ENCODE measurements at places on chromosomes 13 and 19.

- no peak for DNase-seq
- no peak overlapping the region for H3K27ac ChIP-seq
- no peak overlapping the region for H3K4me3 ChIP-seq
- H3K27me3 ChIP-seq, result no peaks in the 10 kb centered on the region
- H3K4me1 ChIP-seq, result peaks cover 34% of the 10 kb centered on the region
- H3K36me3 ChIP-seq, result no peaks in the 10 kb centered on the region
Measured at GRCh38 chr13:50451609-50452008, 391.9 kb downstream of the DLEU7 start.

DNA sequence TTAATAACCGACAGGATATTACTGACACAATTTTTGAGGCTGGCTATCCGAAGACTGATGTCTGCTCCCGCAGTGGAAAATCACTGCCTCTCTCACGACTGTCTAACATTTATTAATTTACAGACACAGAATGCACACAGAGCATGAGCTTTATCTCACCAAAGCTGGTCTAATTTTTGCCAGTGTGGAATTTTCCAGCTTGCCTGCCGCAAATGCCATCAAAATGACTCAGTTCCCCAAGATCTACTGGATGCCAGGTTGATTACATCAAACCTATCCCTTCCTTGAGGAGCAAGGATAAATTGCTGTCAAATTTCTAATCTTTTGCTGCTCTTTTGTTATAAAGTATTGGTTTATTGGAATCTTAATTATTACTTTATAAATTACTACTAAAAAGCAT is 1775.1 kb upstream of the PCDH20 start:
- no peak overlapping the region for H3K4me3 ChIP-seq
- no peak for DNase-seq
- H3K27ac ChIP-seq, result no peak overlapping the region
- H3K4me1 ChIP-seq, result no peaks in the 10 kb centered on the region
- H3K36me3 ChIP-seq, result no peaks in the 10 kb centered on the region

GRCh38 chr19:43739439-43740235 is 15.1 kb downstream of the SMG9 start:
- no peaks in the 10 kb centered on the region for H3K27me3 ChIP-seq
- no peak overlapping the region for H3K4me3 ChIP-seq
- H3K27ac ChIP-seq, result no peak overlapping the region
- H3K36me3 ChIP-seq, result peaks cover 59% of the 10 kb centered on the region
- H3K4me1 ChIP-seq, result no peaks in the 10 kb centered on the region

DNA sequence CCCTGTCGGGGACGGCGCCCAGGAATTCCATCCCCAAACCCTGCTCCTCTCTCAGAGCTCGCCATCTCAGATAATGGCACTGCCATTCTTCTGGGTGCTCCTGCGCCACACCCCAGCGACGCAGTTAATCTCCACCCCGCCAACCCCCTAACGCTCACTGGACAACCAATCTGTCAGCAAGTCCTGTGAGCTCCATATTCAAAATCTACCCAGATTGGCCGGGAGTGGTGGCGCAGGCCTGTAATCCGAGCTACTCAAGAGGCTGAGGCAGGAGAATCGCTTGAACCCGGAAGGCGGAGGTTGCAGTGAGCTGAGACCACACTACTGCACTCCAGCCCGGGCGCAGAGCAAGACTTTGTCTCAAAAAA is 18.6 kb downstream of the FCGBP start:
- no peak overlapping the region for H3K27ac ChIP-seq
- no peak for DNase-seq
- H3K4me1 ChIP-seq, result no peaks in the 10 kb centered on the region
- no peaks in the 10 kb centered on the region for H3K27me3 ChIP-seq
- H3K36me3 ChIP-seq, result no peaks in the 10 kb centered on the region
- no peak overlapping the region for H3K4me3 ChIP-seq

- H3K36me3 ChIP-seq, result no peaks in the 10 kb centered on the region
- H3K27ac ChIP-seq, result no peak overlapping the region
- DNase-seq, result no peak
- H3K4me1 ChIP-seq, result no peaks in the 10 kb centered on the region
Measured at GRCh38 chr13:105050686-105051085, 1484.8 kb downstream of the EFNB2 start.

- H3K4me3 ChIP-seq, result no peak overlapping the region
- H3K27me3 ChIP-seq, result no peaks in the 10 kb centered on the region
- no peaks in the 10 kb centered on the region for H3K4me1 ChIP-seq
- DNase-seq, result no peak
- no peak overlapping the region for H3K27ac ChIP-seq
- no peaks in the 10 kb centered on the region for H3K36me3 ChIP-seq
Measured at GRCh38 chr13:92553470-92554114, 673.0 kb upstream of the GPC6 start.

DNA sequence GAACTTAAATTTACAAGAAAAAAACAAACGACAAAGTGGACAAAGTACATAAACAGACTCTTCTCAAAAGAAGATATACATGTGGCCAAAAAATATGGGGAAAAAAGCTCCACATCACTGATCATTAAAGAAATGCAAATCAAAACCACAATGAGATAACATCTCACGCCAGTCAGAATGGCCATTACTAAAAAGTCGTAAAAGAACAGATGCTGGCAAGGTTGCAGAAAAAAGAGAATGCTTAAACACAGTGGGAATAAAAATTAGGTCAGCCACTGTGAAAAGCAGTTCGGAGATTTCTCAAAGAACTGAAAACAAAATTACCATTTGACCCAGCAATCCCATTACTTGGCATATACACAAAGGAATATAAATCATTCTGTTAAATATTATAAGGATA is 132.7 kb downstream of the UGGT2 start:
- H3K27ac ChIP-seq, result no peak overlapping the region
- no peak for DNase-seq

DNA sequence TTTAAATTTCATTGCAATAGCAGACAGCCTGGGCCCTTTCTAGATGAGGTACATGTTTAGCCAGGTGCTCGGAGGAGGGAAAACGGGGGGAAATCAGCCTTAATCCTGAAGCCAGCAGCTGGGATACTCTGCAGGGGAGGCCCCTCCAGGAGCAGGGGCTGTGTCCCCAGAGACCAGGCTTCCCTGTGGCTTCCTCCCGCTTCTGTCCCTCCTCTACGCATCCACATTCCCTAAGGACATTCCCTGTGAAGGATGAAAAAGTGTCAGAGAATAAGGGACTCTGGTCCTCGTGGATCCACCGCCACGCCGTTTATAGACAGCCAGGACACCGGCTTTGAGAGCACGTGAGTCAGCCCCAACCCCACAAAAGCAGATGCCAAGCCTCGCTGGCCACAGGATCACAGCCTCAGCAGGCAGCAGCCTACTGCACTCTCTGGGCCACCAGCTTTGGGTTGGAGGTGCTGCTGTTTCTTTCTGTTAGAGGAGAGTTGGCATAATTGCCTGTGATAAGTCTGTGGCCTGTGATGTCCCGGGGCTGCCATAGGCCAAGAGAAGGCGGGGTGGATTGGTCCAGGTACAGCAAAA is 36.7 kb upstream of the RANBP3 start:
- H3K4me1 ChIP-seq, result no peaks in the 10 kb centered on the region
- DNase-seq, result no peak
- no peak overlapping the region for H3K27ac ChIP-seq
- no peaks in the 10 kb centered on the region for H3K27me3 ChIP-seq
- H3K4me3 ChIP-seq, result no peak overlapping the region
- H3K36me3 ChIP-seq, result peaks cover 9% of the 10 kb centered on the region

DNA sequence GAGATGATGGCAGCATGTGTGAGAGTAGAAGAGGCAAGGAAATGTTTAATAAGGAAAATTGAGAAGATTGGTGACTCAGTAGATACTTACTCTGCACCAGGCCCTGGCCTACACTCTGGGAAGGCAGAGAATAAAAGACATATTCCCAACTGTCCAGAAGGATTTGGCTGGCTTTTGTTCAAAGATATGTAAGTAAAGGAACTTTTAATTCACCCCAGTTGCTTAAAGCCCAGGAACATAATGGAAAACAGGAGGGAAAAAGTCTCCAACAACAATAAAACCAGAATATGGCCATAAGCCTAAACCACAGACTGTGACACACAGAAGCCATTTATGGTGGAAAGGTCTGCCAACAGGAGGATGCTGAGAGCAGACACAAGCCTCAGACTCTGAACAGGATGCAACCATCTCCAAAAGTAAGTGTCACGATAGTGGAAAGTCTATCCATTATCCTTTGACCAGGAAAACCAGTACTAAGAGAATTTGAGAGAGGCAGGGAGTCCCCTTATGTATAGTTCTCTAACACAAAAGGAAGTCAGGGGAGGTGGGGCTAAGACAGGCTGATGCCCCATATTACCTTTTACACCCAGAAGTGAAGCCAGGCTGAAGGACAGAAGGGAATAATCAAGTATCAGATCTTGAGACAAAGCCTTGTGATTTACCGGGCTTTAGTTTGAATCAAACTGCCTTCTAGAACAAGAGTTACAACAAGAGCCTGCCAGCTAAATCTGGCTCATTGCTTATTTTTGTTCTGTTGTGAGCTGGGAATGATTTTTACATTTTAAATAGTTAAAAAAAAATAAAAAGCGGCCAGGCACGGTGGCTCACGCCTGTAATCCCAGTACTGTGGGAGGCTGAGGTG is 169.5 kb upstream of the STARD13 start:
- H3K36me3 ChIP-seq, result no peaks in the 10 kb centered on the region
- H3K27me3 ChIP-seq, result no peaks in the 10 kb centered on the region
- no peak for DNase-seq
- H3K4me3 ChIP-seq, result no peak overlapping the region

GRCh38 chr19:35314858-35315470 is 14.0 kb upstream of the CD22 start:
- H3K36me3 ChIP-seq, result no peaks in the 10 kb centered on the region
- H3K27me3 ChIP-seq, result no peaks in the 10 kb centered on the region
- H3K4me1 ChIP-seq, result no peaks in the 10 kb centered on the region
- H3K4me3 ChIP-seq, result no peak overlapping the region
- DNase-seq, result no peak

- H3K27me3 ChIP-seq, result no peaks in the 10 kb centered on the region
- H3K36me3 ChIP-seq, result no peaks in the 10 kb centered on the region
- H3K27ac ChIP-seq, result no peak overlapping the region
- H3K4me3 ChIP-seq, result no peak overlapping the region
- no peaks in the 10 kb centered on the region for H3K4me1 ChIP-seq
Measured at GRCh38 chr13:29996316-29996715, 145.9 kb upstream of the UBL3 start.

DNA sequence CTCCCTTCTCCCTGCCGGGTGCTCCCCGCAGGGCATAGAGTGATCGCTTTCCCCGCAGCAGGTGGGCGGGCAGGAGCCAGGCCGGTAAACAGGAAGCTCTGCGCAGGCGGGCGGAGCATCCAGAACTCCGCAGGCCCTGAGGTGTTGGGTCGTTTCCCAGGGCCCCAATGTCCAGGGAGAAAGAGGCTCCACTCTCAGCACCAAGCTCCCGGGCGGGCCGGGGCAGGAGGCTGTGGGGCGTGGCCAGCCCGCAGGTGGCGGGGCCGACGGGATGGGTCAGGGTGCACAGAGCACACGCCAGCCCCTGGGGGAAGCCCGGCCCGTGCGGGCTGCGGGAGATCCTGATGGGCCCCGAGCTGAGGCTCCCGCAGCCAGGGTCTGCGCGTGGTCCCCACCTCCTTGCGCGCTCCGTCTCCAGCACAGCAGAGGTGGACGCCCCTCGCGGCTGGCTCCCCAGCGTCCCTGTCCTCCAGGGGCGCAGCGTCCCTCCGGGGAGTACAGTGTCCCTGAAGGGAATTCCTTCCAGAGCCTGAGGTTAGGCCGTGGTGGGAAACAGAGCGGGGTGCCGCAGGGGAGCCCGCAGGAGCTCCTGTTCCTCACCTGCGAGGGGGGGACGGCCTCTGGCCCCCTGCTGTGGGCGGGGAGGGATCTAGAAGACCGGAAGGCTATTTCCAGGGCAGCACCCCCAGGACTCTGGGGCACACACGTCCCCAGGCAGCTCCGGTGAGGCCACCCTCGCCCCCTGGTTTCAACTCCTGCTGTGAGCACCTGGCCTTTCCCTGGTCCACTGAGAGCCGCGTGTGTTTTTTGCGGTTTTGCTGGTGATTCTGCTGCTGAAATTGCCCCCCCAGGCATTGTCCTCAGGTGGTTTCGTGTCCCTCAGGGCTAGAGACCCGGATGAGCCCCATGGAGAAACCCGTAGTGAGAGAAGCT is 12.2 kb downstream of the PIP5K1C start:
- no peaks in the 10 kb centered on the region for H3K36me3 ChIP-seq
- peak overlapping the region; percentile 29 for H3K4me3 ChIP-seq
- H3K27ac ChIP-seq, result peak overlapping the region; percentile 27
- H3K4me1 ChIP-seq, result peaks cover 51% of the 10 kb centered on the region

DNA sequence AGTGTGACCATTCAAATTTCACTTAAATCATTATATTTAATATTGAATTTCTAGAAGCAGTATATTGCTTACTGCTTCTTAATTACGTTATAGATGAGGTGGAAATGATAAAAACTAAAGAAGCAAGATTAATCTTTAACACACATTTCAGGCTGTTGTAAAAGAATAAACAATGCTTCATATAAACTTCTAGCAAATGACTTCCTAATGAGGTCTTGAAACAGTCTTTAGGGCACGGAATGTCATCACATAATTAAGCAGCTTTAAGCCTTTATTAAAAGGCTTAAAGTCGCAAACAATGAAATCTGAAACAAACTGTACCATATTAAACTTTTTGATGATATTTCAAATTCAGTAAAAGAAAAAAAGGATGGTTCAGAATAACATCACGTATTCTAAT is 1.9 kb downstream of the SLITRK6 start:
- no peaks in the 10 kb centered on the region for H3K36me3 ChIP-seq
- DNase-seq, result no peak
- H3K4me1 ChIP-seq, result no peaks in the 10 kb centered on the region
- no peaks in the 10 kb centered on the region for H3K27me3 ChIP-seq
- H3K4me3 ChIP-seq, result no peak overlapping the region
- H3K27ac ChIP-seq, result no peak overlapping the region

- no peaks in the 10 kb centered on the region for H3K36me3 ChIP-seq
- no peak for DNase-seq
- H3K27me3 ChIP-seq, result no peaks in the 10 kb centered on the region
- no peak overlapping the region for H3K4me3 ChIP-seq
- no peaks in the 10 kb centered on the region for H3K4me1 ChIP-seq
Measured at GRCh38 chr13:94427313-94427953, 52.0 kb downstream of the DCT start.

GRCh38 chr13:44051405-44051804 is 171.7 kb downstream of the LACC1 start:
- H3K27ac ChIP-seq, result peak overlapping the region; percentile 42
- H3K4me1 ChIP-seq, result peaks cover 42% of the 10 kb centered on the region
- no peaks in the 10 kb centered on the region for H3K36me3 ChIP-seq
- H3K4me3 ChIP-seq, result no peak overlapping the region

DNA sequence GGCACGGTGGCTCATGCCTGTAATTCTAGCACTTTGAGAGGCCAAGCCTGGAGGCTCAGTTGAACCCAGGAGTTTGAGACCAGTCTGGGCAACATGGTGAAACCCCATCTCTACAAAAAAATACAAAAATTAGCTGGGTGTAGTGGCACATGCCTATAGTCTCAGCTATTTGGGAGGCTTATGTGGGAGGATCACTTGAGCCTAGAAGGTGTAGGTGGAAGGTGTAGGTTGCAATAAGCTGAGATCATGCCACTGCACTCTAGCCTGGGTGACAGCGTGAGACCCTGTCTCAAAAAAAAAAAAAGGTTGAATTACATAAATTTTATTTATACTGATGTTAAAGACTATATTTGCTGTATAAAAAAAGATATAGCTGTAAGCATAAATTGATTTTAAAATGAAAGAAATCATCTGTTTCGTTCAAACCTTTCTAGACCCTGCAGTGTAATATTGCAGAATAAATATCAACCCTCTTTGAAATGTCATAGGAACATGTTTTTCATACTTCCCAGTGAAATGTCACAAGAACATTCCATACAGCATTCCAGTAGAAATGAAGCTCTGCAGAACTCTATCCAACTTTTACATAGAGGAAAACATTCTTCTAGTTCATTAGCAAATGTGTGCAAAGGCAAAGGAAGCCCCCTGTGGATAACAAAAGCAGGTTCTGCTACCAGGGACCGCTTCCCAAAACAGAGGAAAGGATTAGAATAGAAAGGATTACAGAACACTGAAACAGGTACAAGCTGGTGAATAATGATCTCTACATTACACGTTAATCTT is 76.0 kb downstream of the CAB39L start:
- peak overlapping the region; percentile 24 for H3K4me3 ChIP-seq
- H3K36me3 ChIP-seq, result no peaks in the 10 kb centered on the region
- no peaks in the 10 kb centered on the region for H3K27me3 ChIP-seq
- peaks cover 33% of the 10 kb centered on the region for H3K4me1 ChIP-seq

All from thoracic aorta (tissue), 2 donors.